GM23248 (cell line): ENCODE measurements at places on chromosomes 6 and 20.

GRCh38 chr20:8812817-8813216 lies 256.1 kb upstream of the PLCB4 start:
- no peak for DNase-seq

DNA sequence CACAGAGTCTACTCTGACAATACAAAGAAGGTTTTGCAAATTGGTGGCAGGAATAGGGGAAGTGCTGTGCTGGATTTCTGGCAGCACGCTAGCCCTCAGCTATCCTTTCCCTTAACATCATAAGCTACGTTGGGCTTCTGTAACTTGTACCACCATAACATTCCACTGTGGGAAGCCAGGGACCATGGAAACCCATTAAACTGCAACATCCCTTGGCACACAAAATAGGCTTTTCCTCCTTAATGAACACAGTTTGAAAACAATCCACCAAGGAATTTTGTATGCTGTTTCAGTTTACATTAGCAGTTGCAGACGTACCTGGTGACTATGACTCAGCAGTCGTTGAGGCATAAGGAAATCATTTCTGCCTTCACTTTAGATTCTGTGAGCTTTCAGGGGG lies 203.9 kb upstream of the RAB32 start:
- DNase-seq = no peak

DNA sequence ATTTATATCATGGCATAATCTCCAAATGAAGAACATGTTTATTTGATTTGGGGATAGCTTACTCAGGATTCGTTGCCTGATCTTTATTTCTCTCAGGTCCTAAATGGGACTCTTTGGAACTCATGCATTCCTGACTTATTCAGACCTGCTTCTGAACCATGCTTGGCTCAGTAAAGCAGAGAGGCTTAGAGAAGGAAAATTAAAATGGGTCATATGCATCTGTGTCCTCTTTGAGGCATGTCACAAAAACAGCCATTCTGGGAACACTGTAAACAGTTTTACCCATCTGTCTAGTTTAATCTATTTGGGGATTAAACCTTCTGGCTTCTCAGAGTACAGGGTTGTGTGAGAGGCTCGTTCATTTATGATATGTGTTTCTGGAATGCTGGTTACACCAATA lies 1017.3 kb downstream of the KIF16B start:
- DNase-seq = no peak

DNA sequence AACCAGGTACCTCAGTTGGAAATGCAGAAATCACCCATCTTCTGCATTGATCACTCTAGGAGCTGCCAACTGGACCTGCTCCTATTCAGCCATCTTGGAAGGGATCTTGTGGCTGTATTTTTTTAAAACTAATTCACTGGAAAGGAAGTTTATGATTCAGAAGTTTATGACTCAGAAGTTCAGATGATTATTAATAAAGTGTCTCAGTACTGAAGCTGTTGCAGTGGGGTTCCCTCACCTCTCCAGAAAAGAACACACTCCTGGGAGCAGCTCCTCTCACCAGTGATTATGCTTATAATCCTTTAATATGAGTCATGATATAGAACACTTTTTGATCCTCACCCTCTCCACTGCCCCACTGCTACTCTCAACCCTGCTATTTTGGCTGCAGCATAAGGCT lies 291.2 kb upstream of the HS3ST5 start:
- DNase-seq = no peak
